ENCODE measurements at places on chromosomes 5 and 9. TPM values are rescaled to one million over a fixed set of nuclear protein-coding genes. Genes with fewer than 3 reads are reported as not detected.

DNA sequence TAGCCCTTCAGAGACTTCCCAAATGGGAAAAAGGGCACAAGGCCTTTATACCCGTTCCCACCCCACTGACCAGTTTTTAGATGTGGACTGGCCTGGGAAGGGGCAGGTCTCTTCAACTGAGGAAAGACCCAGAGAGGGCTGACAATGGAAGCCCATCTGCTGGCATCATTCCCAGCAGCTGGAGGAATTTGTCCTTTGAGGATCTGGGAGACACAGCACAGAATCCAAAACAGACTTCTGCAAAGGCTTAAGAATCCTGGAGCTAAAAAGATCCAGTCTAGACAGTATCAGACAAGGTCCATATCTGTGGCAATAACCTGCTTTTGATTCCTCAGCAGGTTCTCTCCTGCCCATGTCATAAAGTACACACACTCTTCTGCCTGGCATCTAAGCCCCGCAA is 329.2 kb downstream of the TMEM167A start:
- DNase-seq: no peak

PCDHGB6 gene
- total RNA-seq: 12.7 TPM

GRCh38 chr5:354581-355378 is 33.3 kb downstream of the AHRR start:
- no peak for DNase-seq

DNA sequence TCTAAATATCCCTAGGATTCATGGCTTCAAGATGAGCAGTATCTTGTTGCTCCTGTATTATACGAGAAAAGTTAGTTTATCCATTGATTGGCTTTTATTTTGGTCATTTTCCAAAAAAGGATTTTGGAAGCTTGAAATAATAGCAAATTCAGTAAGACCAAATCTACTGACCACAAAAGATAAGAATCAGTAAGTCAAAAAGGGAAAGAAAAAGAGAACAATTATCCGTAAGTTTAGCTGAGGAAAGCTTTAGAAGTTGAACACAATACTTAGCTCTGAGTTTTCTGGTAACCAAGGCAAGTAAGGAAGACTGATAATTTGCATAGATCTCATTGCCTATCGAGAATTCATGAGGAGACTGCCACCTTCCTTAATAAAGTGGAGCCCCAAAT is 9.1 kb downstream of the TGFBR1 start:
- no peak for DNase-seq

DNA sequence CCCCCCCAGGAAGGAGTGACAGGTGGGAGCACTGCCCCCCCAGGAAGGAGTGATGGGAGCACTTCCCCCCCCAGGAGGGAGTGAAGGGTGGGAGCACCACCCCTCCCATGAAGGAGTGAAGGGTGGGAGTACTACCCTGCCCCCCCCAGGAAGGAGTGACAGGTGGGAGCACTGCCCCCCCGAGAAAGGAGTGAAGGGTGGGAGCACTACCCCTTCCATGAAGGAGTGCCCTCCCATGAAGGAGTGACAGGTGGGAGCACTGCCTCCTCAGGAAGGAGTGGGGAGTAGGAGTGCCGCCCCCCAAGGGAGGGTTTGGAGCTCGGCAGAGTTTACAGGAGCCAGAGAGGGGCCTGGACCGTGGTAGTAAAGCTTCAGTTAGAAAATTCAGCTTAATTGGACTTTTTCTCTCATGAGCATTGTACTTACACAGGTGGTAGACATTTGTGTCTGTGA is 100.7 kb downstream of the CACNA1B start:
- no peak for DNase-seq

TMC1 gene
- not detected for total RNA-seq

DNA sequence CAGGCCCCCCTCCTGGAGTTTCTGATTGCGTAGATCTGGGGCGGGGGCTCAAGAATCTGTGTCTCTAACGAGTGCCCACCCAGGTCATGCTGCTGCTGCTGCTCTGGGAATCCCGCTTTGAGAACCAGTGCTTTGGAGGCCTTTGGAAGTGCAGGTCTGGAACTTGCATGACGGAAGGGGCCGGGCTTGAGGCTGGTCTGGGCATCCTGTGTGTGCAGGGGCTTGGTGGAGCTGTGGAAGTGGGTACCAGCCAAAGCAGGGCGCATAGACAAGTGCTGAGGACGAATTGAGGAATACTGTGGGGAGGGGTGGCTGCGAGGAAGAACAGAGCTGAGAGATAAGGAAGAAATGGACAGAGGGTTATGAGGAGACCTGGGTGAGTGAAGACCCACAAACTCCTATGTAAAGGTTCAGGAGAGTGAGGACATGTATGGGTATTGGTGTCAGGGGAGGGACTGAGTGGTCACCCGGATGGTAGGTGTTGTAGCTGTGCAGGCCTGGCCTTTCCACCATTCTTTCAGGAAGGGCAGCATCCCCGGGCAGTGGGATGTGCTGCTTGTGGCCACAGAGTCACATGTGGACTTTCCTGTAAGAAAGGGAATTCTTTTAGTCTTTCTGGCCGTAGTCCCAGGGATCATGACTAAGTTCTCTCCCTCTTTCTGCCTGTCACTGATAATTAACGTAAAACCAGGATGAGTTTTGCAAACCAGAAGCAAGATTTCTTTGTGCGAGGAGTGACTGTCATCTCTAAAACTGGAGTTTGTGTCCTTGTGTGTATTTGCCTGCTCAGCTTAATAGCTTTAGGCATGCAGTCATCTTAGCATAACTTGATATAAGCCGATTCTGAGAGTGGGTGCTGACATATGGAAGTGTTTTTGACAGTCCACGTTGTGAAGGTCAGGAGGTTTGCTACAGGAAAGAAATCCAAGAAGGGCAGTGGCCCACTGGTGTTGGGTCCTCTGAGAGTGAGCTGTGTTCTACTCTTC is 43.3 kb upstream of the TJP2 start:
- no peak for DNase-seq

DMRT3 gene
- total RNA-seq: not detected
